Progenitor cell of endocrine pancreas (in vitro differentiated cells): ENCODE measurements at places on chromosomes 1 and 21. TPM values are rescaled to one million over a fixed set of nuclear protein-coding genes. Genes with fewer than 3 reads are reported as not detected.

DNA sequence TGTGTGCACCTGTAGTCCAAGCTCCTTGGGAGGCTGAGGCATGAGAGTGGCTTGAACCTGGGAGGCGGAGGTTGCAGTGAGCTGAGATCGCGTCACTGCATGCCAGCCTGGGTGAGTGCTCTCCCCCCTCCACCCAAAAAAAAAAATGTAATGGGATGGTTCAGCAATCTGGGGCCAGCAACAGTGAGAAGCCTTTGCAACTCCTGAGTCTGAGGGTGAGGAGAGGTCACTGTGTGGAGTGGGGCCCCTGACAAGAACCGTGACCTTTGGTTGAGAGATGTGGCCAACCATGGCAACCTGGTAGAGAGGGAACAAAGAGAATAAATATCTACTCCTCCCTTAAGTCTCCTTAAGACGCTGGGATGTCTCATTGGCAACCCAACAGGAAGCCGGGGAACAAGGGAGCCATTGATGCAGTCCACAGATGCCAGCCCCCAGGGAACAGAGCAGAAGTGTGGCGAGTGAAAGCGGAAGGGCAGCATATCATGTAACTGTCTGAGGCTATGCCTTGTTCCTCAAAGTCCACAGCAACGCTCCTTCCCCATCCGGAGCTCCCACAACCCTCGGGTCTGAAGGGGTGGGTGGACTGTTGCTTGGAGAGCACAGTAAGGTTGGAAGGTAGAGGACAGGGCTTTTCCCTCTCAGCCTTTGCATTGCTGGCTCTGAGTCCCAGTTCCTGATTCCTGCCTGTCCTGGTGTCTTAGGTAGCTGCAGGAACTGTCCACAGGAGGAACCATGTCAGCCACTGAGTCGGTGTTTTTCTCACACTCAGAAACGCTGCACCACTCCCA, 8.3 kb downstream of the TRNP1 start:
- no peak overlapping the region for H3K4me3 ChIP-seq
- no peak for DNase-seq
- no peaks in the 10 kb centered on the region for H3K27me3 ChIP-seq
- H3K36me3 ChIP-seq = peaks cover 6% of the 10 kb centered on the region
- peaks cover 41% of the 10 kb centered on the region for H3K4me1 ChIP-seq

- peaks cover 16% of the 10 kb centered on the region for H3K4me1 ChIP-seq
- no peaks in the 10 kb centered on the region for H3K36me3 ChIP-seq
- DNase-seq = no peak
- no peak overlapping the region for H3K27ac ChIP-seq
These were observed 35.2 kb downstream of the NEK2 start for GRCh38 chr1:211640301-211640630.

DNA sequence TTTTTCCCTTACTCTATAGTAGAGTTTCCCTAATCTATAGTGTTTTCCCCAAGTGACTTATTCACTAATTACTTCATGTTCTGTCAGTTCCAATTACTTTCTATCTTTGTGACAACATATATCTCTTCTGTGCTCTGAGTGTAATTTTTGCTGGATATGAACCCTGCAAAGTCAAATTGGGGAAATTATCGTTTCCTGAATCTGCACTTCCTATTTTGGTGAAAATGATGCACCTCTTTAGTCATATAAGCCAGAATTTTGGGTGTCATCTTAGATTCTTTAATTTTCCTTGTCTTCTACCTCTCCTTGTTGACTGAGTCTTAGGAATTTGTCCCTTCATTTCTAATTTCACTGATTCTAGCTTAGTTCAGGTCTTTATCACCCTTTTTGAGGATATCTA, 33.4 kb upstream of the PRKACB start:
- peaks cover 1% of the 10 kb centered on the region for H3K4me1 ChIP-seq
- no peak for DNase-seq
- H3K27ac ChIP-seq = no peak overlapping the region
- H3K27me3 ChIP-seq = no peaks in the 10 kb centered on the region
- H3K4me3 ChIP-seq = no peak overlapping the region

- no peak overlapping the region for H3K4me3 ChIP-seq
- H3K27ac ChIP-seq = no peak overlapping the region
- no peak for DNase-seq
- no peaks in the 10 kb centered on the region for H3K36me3 ChIP-seq
These were observed 1753.4 kb downstream of the MRPL39 start for GRCh38 chr21:23853796-23854379.

- H3K4me1 ChIP-seq = peaks cover 21% of the 10 kb centered on the region
- no peak for DNase-seq
- H3K36me3 ChIP-seq = no peaks in the 10 kb centered on the region
- H3K27me3 ChIP-seq = no peaks in the 10 kb centered on the region
- H3K4me3 ChIP-seq = no peak overlapping the region
These were observed 93.2 kb upstream of the TNFSF4 start for GRCh38 chr1:173300061-173301044.

The IFI44L gene
- total RNA-seq = not detected in 2 replicates

DNA sequence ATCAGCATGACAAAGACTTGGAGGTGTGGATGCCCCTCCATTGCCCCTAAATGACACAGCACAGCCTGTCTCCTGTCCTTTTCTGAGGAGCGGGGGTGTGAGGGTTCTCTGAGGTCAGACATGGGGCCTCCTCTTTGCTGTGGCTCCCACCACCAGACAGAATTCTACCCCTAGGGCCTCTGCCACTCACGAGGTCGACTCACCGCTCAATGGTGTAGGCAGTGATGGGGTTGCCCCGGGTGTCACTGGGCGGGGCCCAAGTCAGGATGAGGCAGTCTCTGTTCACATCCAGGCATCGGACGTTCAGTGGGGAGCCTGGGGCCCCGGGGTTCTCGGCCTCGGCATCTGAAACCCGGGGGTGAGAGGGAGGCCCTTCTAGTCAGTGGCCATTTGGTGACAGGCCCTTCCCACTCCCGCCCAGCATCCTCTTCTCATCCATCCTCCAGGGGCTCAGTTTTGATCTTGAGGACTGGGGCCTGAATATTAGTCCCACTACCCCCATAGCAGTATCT, 19.9 kb downstream of the MYOM3 start:
- no peak overlapping the region for H3K27ac ChIP-seq

- H3K36me3 ChIP-seq = peaks cover 8% of the 10 kb centered on the region
- no peak overlapping the region for H3K4me3 ChIP-seq
- peaks cover 14% of the 10 kb centered on the region for H3K4me1 ChIP-seq
- H3K27me3 ChIP-seq = no peaks in the 10 kb centered on the region
- no peak for DNase-seq
- no peak overlapping the region for H3K27ac ChIP-seq
These were observed 58.9 kb downstream of the LRRC40 start for GRCh38 chr1:70146488-70146887.

- H3K4me1 ChIP-seq = peaks cover 6% of the 10 kb centered on the region
- DNase-seq = no peak
- H3K4me3 ChIP-seq = no peak overlapping the region
- H3K27me3 ChIP-seq = peaks cover 12% of the 10 kb centered on the region
- peaks cover 3% of the 10 kb centered on the region for H3K36me3 ChIP-seq
- no peak overlapping the region for H3K27ac ChIP-seq
These were observed 222.0 kb downstream of the SDCCAG8 start for GRCh38 chr1:243477731-243478290.

DNA sequence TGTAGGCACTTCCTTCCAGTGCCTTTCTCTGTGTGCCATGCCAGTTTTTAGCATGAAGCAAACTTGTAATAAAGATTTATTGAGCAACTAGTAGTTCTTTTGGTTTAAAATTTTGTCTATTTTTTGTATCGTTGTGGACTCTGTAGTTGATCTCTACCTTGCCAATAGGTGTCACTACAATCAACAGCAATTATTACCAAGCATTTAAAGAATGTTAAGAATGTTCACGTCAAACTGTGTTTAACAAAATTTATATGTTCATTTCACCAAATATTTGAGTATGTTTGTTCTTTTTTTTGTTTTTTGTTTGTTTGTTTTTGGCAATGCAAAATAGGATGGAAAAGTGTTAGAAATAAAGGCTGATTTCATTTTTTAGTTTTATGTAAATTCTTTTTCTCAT, 208.1 kb downstream of the PATJ start:
- peaks cover 17% of the 10 kb centered on the region for H3K36me3 ChIP-seq
- peaks cover 10% of the 10 kb centered on the region for H3K4me1 ChIP-seq
- H3K27me3 ChIP-seq = no peaks in the 10 kb centered on the region
- no peak overlapping the region for H3K4me3 ChIP-seq
- no peak for DNase-seq

DNA sequence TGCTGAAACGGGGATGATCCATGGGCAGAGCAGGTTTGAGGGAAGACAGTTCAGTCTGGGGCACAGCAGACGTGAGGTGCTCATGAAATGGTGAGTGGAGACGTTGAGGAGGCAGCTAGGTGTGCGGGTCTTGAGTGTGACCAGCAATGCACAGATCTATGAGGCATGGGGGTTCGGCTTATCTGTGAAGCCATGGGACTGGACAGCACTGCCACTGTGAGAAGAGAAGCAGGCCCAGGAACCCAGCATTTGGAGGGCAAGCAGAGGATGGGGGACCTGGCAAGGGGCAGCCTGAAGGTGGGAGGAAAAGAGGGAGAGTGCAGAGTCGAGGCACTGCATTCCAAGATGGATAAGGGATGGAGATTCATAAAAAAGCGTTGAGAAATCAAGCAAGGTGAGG, 8.0 kb downstream of the CSF1 start:
- peaks cover 7% of the 10 kb centered on the region for H3K4me1 ChIP-seq
- H3K36me3 ChIP-seq = no peaks in the 10 kb centered on the region
- no peak overlapping the region for H3K27ac ChIP-seq
- no peak for DNase-seq

DNA sequence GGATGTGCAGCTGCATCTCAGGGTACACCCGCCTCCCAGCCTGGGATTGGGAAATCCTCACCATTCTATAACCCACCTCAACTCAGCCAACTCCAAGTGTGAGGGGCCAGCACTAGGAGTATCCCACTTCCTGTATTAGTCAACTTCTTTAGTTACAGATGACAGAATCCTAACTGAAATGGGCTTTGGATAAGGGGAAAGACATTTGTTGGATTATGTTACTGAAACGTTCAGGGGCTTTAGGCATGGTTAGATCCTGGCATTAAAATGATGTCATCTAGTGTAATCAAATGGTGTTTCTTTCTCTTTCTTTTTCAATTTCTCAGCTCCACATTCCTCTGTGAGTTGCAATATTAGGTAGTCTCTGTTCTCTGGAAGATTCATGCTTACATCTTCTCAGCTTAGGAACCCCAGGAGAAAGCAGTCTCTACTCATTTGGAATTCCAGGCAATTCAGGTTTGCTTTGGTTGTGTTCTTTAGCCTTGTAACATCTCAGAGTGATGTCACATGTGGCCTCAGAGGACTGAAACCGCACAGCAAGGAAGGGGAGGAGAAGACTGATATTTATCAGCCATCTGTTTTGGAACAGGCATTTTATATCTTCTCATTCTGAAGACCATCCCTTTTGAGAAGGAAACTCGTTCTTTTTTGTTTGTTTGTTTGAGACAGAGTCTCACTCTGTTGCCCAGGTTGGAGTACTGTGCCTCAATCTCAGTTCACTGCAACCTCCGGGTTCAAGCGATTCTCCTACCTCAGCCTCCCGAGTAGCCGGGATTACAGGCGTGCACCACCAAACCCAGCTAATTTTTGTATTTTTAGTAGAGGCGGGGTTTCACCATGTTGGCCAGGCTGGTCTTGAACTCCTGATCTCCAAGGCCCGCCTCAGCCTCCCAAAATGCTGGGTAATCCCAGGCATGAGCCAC, 18.9 kb upstream of the TMEM54 start:
- H3K36me3 ChIP-seq = no peaks in the 10 kb centered on the region
- peaks cover 4% of the 10 kb centered on the region for H3K4me1 ChIP-seq
- no peak overlapping the region for H3K27ac ChIP-seq
- peaks cover 31% of the 10 kb centered on the region for H3K27me3 ChIP-seq

DNA sequence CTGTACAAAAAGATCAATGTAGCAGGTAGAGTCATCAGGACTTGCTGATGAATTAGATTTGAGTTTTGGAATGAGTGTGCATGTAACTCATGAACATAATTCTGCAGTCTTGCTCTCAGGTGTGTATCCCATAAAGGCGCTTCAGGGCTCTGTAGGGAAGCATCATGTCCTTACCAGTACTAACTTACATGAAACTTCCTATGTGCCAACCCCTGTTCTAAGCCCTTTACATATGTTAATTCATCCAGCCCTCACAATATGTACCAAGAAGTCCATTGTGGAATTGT, 2.1 kb upstream of the FCRLB start:
- H3K27ac ChIP-seq = no peak overlapping the region
- no peak for DNase-seq
- H3K4me3 ChIP-seq = no peak overlapping the region
- peaks cover 4% of the 10 kb centered on the region for H3K4me1 ChIP-seq
- H3K36me3 ChIP-seq = no peaks in the 10 kb centered on the region

DNA sequence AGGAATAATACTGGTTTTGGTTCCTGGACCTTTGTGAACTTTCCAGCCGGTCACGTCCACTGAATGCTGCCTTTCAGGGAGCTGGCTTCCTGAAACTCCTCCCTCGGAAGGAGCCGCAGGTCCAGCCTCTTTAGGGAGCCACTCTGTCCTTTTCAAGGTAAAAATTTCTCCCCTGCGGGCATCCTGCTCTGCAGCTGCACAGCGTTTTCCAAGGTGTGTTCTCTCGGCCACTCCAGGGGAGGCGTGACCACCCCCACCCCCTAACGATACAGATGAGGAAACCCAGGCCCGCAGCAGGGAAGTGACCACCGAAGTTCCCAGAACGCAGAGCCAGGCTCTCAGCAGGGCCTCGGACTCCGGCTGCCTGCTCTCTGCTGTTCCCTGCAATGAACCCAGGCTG, 21.5 kb downstream of the PADI2 start:
- no peak for DNase-seq

The WNT9A gene
- total RNA-seq = 1.2 TPM in 2 replicates

DNA sequence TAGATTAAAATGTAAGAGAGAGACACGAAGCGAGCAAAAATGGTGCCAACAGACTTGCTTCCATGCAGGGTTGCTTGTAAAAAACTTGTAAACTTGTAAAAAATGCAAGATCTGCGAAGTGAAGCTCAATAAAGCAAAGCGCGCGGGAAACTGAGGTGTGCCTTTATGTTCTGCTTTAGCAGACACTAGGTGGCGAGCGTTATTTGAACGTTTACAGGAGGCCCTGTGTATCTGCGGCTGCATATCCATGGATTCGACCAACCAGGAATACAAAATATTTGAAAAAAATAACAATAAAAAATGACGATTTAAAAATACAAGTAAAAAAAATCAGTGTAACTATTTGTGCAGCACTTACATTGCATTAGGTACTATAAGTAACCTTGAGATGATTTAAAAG, 1.5 kb downstream of the UBE2G2 start:
- H3K4me3 ChIP-seq = peak overlapping the region; percentile 97
- no peak overlapping the region for H3K27ac ChIP-seq
- H3K36me3 ChIP-seq = peaks cover 7% of the 10 kb centered on the region
- H3K4me1 ChIP-seq = peaks cover 22% of the 10 kb centered on the region

- H3K4me1 ChIP-seq = no peaks in the 10 kb centered on the region
- DNase-seq = no peak
- no peak overlapping the region for H3K4me3 ChIP-seq
- no peaks in the 10 kb centered on the region for H3K27me3 ChIP-seq
These were observed 38.1 kb downstream of the KDM5B start for GRCh38 chr1:202770135-202770534.
